ENCODE measurements at places on chromosomes 7 and 10. TPM values are rescaled to one million over a fixed set of nuclear protein-coding genes. Genes with fewer than 3 reads are reported as not detected.

EGFR gene
- 73.3 TPM for total RNA-seq

DNA sequence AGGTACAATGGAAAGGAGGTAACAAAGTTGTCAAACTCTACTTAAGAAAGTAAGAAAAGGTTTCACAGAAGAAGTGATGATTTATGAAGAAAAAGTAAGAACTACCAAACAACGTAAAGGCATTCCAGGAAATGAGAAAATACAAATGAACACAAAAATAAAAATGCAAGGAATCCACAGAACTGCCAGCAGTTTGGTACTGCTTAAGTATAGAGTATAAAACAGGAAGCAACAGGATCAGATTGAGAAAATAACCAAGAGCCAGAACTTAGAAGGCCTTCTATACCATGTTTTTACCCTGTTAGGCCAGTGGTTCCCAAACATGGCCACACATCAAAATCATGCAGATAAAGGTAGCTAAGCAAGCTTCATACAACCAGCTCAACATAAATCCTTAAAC is 9.2 kb downstream of the NDUFA5 start:
- DNase-seq = no peak

GRCh38 chr10:52578871-52579405 is 193.6 kb downstream of the MBL2 start:
- DNase-seq = no peak

DNA sequence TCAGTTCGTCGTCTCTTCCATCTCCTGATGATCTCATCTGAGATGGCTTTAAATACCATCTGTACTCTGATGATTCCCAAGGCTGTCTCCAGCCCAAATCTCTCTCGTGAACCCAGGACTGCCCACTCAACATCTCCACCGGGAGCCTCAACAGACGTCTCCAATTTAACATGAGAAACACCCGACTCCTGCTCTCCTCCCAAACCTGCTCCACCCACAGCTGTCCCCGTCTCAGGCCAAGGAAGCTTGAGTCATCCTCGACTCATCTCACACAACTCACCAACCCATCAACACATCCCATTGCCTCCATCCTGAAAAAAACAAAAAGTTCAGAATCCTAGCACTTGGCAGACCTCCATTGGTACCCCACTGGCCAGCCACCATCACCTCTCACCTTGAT is 29.7 kb upstream of the CALN1 start:
- no peak for DNase-seq
